ENCODE measurements at places on chromosomes 2 and 18.
A peak's percentile ranks its signal among the peaks of the same experiment; 100 is the strongest.

DNA sequence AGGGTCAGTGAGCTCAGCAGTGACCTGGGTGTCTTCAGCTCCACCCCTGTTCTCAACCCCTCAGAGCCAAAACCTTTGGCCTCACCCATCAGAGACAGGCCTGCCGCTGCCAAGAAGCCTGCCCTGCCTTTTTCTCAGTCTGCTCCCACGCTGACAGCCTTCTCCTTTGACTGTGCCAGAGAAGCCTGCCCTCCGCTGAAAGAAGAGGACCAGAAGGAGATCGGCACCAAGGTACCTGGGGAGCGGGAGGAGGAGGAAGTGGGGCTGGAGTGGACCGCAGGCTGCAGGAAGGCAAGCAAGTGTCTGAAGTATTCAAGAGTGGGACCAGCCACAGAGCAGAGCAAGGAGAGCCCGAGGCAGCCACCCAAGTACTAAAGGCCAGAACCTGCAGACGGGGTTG lies 33.2 kb downstream of the TOGARAM2 start:
- no peak for DNase-seq
- peaks cover 17% of the 10 kb centered on the region for H3K36me3 ChIP-seq
- peak overlapping the region; percentile 87 for H3K4me3 ChIP-seq
- H3K27me3 ChIP-seq = no peaks in the 10 kb centered on the region

DNA sequence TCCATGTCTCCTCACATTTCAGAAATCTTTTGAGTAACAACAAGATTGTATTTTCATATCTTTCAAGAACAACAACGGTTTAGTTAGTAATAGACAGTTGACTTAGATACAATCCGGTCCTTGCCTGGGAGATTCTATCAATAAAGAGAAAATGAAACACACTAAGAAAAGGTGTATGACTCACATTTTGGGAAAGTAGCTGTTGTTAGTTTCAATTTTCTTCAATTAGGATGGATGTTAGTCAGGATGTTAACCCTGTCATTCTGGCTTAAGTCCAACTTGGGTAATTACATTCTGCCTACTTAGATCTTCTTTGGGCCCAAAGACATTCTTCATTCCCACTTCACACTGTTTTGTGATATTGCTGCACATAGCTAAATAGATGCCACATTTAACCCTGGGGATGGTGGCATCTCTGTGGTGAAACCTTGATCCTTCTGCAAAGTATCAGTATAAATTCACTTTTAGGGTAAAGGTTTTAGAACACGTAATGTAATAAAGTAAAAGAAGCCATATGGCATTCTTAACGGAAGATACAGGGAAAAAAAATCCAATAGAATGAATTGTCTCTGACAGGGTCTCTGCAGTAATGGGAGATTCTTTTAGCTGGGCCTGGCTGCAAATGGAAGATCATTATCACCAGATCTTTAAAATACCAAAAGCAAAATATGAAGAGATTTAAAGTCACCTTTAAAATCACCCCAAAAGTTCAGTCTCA lies 365.5 kb downstream of the FIGN start:
- no peak overlapping the region for H3K27ac ChIP-seq
- no peaks in the 10 kb centered on the region for H3K4me1 ChIP-seq
- H3K36me3 ChIP-seq = no peaks in the 10 kb centered on the region
- H3K27me3 ChIP-seq = no peaks in the 10 kb centered on the region
- DNase-seq = no peak

GRCh38 chr2:240435948-240436682 lies 652 bp downstream of the GPC1 start:
- H3K4me1 ChIP-seq = peaks cover 14% of the 10 kb centered on the region
- DNase-seq = no peak
- no peak overlapping the region for H3K27ac ChIP-seq
- no peaks in the 10 kb centered on the region for H3K36me3 ChIP-seq
- H3K27me3 ChIP-seq = peaks cover 13% of the 10 kb centered on the region
- H3K4me3 ChIP-seq = peak overlapping the region; percentile 46

GRCh38 chr2:237062585-237062984 lies 23.1 kb upstream of the COPS8 start:
- H3K36me3 ChIP-seq = no peaks in the 10 kb centered on the region
- DNase-seq = no peak
- H3K4me3 ChIP-seq = no peak overlapping the region
- H3K27ac ChIP-seq = no peak overlapping the region

- no peak for DNase-seq
- peak overlapping the region; percentile 22 for H3K4me3 ChIP-seq
- H3K4me1 ChIP-seq = peaks cover 29% of the 10 kb centered on the region
Observed at GRCh38 chr2:239163688-239164334, 237.0 kb downstream of the HDAC4 start.

GRCh38 chr2:25972049-25972823 lies 10.1 kb downstream of the KIF3C start:
- no peaks in the 10 kb centered on the region for H3K4me1 ChIP-seq
- no peaks in the 10 kb centered on the region for H3K36me3 ChIP-seq
- no peak overlapping the region for H3K27ac ChIP-seq
- H3K27me3 ChIP-seq = no peaks in the 10 kb centered on the region

Data from activated CD8-positive, alpha-beta T cell treated with anti-CD3 and anti-CD28 coated beads, Interleukin-2, amount 10 ng/mL, durations not matched to agents 7 days and 5 days (primary cell).